ACHN (cell line): ENCODE measurements at places on chromosomes 7 and 10.

GRCh38 chr10:88544140-88544870, 38.8 kb downstream of the RNLS start:
- no peak for DNase-seq

DNA sequence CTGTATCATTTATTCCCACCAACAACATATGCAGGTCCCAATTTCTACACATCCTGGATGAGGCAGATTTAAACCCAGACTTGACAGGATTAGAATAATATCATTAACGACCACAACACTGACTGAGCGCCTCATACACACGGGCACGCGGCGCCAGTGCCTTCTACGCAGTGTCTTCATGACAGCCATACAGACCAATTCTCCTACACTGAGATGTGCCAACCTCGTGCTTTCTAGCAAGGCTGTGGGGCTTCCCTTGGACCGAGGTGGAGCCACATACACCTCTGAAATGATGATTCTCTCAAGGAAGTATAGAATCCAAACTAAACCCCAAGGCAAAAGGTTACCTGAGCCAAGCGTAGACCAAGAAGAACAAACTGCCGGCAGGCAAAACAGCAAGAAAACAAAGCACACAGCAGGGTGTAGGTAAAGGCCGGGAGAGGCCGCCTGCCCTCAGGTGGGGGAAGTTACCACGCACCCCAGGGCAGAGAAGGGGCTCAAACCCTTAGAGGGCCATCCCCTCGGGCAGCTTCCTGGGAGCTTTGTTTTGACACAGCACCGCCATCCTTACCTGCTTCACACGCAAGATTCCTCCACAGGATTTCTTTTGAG, 75.8 kb downstream of the DLG5 start:
- DNase-seq, result no peak

- DNase-seq, result no peak
Measured at GRCh38 chr10:103663236-103663635, 169.7 kb downstream of the NEURL1 start.

DNA sequence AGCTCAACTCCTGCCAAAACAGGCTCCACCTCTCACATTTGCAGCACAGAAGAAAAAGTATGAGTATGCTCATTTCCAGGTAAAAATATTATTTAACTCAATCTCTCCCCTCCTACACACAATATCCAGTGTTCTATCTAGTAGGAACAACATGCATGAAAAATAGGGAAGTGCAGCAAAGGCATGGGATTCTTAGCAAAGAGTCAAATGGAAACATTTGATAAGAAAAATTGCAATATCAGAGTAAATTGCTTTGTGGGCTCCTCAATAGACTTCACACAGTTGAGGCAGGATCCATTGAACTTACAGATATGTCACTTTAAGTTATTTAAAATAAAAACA, 150.9 kb downstream of the ANK3 start:
- no peak for DNase-seq

GRCh38 chr7:129925416-129926002, 27.3 kb downstream of the UBE2H start:
- DNase-seq, result no peak

DNA sequence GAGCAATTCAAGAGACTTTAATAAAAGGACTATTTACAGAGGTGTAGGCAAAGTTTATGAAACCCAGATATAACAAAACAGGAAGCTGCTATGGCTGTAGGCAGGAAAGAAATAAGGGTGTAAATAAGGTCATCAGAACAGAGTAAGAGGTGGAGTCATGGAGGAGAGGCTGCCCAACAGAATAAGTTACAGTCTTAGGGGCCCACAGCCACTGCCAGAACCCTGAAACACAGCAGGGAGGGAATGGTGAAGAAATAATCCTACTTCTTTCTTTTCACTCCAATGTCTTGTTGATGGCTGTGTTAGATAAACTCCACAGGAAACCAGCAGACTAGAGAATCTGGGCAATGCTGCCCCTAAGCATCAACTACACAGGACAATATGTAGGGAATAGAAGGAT, 155.8 kb upstream of the TAC1 start:
- DNase-seq, result no peak
